Femur (tissue), 1 donor: ENCODE measurements at places on chromosomes 16 and 17.

GRCh38 chr17:41565338-41565737 is 6.5 kb downstream of the KRT9 start:
- DNase-seq = no peak

DNA sequence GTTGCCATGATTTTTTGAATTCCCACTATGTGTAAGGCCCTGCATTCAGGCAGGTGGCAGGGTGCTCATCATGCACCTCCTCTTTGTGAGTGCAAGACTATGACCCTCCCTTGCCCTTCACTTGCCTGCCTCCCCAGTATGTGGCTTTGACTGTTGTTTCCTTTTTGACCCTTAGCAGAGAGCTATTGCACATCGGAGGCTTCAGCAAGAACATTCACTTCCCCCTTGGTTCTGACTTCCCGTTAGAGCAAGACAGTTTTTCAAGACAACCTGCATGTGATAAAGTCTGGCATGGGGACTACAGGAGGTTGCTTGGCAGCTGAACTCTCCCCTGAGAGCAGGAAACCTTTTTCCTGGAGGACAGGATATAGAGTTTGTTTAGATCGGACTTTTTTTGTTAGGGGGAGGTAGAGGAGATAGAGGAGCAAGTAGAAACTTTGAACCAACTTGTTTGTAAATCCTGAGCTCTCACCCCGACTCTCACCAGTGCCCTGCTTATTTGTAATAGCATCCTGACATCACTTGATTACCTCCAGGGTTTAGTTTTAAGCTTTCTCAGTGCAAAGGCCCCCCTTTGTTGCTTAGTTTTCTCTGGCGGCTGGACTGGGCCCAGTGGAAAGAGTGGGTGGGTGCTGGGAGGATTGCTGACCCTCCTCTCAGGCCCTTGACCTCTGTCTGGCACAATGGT is 34.3 kb downstream of the LIMD2 start:
- DNase-seq = peak; percentile 28

- DNase-seq = no peak
Observed at GRCh38 chr17:73145641-73146040, 19.2 kb upstream of the SSTR2 start.

DNA sequence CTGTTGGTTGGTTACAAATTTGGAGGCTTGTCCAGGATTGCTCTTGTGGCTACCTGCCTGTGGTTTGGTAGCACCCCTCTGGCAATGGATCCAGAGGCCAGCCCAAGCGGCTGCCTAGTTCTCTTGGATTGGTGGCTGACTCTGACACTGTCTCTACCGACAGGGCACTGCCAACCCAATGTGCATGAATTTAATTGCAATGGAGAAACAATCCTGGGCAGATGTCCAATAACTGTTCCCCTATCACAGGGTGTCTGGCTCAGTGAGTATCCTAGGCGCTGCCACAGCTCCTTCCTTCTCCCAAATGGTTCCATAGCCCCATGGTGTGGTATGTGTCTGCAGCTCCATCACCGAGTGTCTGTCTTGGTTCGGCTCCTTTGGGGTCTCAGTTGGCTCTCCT is 19.5 kb downstream of the N4BP1 start:
- DNase-seq = no peak

GRCh38 chr17:2222901-2223616 is 80.5 kb downstream of the SMG6 start:
- DNase-seq = peak; percentile 83
